Left cardiac atrium (tissue), 4 donors: ENCODE measurements at places on chromosomes 4 and X. TPM values are rescaled to one million over a fixed set of nuclear protein-coding genes. Genes with fewer than 3 reads are reported as not detected.

Gene GYPA
- total RNA-seq, result not detected

Gene SHROOM3
- 10.0 TPM for total RNA-seq

Gene MAB21L2
- total RNA-seq, result 1.0 TPM

Gene TENM3
- 6.6 TPM for total RNA-seq

Gene LRIT3
- total RNA-seq, result not detected

Gene CTAG1A
- not detected for total RNA-seq

Gene LIMCH1
- total RNA-seq, result 200 TPM

Gene MAGEC1
- not detected for total RNA-seq

Gene FHL1
- 1,025 TPM for total RNA-seq

Gene SLC2A9
- 12.4 TPM for total RNA-seq

Gene SOWAHD
- 0.32 TPM for total RNA-seq

Gene USP27X
- total RNA-seq, result 1.6 TPM

Gene APLN
- 18.0 TPM for total RNA-seq

Gene DACH2
- not detected for total RNA-seq

Gene PHOX2B
- not detected for total RNA-seq

Gene SCRG1
- total RNA-seq, result 1.9 TPM

Gene FRMPD3
- total RNA-seq, result 0.08 TPM

Gene ABLIM2
- total RNA-seq, result 23.1 TPM

Gene NALF2
- 60.5 TPM for total RNA-seq

Gene GABRA4
- total RNA-seq, result 2.5 TPM

Gene GPC3
- total RNA-seq, result 8.3 TPM
